ENCODE measurements at places on chromosomes 7 and 10.
A peak's percentile ranks its signal among the peaks of the same experiment; 100 is the strongest.

GRCh38 chr10:87650838-87651589, 8.7 kb upstream of the PAPSS2 start:
- DNase-seq, result no peak

DNA sequence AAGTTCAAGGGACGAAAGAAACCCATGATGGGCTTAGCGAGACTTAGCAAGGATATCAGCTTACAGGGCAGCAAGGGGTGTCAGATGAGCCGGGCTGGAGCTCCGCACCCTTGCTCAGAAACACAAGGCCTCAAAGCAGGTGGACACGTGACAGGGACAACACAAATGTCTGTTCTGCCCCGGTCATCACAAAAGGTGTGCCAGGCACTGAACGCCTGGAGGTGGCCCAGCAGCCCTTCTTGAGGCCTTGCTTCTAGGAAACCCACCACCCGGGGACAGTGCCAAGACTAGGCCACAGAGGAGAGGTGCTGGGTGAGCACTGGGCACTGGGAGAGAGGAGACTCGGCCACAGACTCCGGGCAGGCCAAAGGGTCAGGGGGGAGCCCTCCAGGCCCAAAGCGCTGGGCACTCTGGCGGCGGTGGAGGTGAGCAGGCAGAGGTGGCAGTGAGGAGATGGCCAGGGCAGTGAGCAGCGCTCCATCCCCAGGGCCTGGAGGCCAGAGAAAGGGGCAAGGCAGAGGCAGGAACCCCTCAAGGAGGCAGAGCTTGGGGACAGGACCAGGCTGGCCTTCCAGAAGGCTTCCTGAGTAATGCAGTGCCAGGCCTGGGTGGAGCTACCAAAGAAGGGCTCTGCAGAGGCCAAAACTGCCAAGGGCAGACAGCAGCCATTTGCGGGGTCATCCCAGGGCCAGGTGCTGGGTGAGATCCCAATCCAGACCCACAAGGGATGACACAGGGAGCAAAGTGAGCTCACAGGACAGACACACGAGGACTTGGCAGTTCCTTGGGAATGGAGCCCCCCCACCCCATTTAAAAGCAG, 22.7 kb downstream of the EBF3 start:
- no peak for DNase-seq

DNA sequence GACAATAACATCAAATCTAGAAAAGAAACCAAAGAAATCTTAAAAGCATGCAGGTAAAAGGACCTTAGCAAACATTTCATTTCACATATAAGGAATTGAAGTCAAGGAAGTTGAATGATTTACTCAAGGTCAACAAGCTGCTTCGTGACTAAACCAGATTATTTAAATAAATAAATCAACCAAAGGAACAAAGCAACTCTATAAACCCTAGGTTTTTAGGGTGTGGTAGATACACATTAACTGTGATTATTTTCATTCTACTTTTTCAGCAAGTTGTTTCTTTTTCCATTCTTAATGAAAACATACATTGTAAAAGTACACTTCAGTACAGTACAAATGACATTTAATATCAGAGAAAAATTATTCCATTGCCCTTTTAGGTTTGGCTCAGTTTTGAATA, 382.0 kb upstream of the STEAP1 start:
- no peak for DNase-seq

- no peak for DNase-seq
Measured at GRCh38 chr7:143375298-143376034, 5.7 kb upstream of the ZYX start.

- no peak for DNase-seq
Measured at GRCh38 chr10:34773636-34774630, 41.2 kb downstream of the PARD3 start.

DNA sequence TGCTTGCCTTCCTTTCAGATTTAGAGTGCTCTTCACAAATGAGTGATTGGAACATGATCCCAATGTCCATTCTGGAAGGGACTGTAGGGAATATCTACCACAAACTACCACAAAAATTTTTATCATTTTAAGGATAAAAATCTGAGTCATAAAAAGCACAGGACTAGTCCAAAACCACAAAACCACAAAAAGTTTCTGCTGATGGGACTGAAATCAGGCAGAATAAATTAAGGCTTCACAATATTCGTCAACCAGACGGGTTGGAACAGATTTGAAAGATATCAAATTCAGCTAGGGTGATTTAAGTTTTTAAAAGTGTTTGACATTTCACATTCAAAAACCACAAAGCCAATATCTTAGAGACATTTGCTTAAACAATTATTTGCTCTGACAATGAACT, 100.1 kb upstream of the PTN start:
- no peak for DNase-seq

DNA sequence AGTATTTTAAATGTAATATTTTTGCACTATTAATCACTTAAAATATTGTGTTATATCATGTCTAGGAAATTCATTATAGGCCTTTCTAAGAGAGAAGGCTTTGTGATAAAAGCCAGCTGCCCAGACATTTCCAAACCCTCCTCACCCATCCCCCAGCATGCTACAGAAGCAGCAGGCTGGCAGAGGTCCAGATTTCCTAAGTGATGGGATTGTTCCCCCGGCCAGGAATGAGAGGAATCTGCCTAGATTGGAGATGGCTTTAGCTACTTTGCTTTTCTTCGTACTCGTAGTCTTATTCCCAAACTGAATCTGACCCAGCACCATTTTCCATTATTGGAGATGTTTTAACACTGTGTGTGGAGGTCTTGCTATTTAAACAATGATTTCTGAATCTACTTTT, 29.4 kb downstream of the CDK14 start:
- no peak for DNase-seq

DNA sequence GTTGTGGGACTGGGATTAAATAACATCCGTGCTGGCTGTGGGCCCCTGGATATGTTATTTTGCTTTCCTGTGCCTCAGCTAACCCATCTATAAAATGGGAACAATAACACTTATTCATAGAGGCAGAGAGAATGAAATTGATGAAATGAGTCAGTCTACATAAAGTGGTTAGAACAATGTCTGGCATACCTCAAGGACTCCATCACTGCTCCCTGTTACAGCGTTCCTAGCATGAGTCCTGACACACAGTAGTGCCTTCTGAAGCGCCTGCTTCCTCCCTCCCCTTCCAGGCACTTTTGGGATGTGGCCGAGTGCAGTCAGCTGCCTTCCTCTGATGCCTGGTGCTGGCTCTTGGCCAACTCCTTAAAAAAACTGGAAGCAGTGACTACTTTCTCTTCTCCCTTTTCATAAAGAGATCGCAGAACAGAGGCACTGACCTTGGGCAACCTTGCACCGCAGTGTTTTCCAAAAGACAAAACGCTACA, 108.4 kb upstream of the ZMIZ1 start:
- no peak for DNase-seq

DNA sequence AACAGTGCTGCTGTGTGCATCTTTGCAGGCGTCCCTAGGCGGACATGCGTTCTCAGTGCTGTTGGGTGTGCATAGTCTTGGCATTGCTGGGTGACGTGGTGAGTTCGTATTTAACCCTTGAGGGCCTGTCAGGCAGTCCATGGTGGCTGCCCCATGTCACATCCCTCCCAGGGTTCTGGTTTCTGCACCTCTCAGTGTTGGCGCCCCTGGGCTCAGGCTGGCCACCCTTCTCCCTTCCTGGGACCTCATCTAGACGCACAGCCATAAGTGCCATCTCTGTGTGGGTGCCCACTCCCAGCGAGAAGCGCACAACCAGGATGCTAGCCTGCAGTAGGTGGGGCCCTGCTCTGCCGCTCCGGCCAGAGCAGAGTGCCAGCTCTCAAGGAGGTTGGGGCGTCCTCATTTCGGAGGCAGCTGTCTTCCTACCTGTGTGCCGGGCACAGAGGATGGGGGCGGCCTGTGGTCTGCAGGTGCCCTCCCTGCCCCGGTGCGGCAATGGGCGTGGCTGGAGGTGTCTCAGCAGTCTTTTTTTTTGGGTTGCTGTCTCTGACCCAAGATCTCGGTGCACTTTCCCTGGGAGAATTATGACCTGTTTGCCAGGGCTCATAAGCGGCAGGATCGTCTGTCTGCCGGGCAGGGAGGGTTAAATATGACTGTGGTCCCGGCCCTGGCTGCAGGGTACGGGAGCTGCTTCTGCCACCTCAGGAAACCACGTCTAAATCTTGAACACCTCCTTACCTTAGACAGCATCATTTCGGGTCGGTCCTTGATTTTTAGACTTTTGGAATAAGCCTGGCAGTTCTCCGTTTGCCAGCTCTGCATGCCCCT, 6.5 kb downstream of the INPP5A start:
- no peak for DNase-seq

DNA sequence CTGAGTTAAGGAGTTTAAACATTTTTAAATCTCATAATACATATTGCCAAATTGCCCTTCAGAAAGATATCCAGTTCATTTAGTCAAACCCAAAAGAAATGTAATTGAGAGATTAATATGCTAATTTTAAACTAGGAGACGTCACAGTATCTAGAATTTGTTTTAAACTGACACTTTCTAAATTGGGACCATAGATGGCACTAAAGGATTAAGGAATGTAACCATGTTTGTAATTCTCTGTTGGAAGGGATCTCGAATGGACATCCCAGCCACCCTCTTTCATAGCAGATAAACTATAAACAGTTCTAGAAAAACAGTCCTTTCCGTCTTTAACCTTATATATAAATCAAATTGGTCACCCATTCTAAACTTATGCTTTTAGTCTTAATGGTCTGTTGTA, 30.0 kb upstream of the SAMD9L start:
- no peak for DNase-seq

- DNase-seq, result no peak
Measured at GRCh38 chr10:79078367-79079053, 9.7 kb downstream of the ZMIZ1 start.

DNA sequence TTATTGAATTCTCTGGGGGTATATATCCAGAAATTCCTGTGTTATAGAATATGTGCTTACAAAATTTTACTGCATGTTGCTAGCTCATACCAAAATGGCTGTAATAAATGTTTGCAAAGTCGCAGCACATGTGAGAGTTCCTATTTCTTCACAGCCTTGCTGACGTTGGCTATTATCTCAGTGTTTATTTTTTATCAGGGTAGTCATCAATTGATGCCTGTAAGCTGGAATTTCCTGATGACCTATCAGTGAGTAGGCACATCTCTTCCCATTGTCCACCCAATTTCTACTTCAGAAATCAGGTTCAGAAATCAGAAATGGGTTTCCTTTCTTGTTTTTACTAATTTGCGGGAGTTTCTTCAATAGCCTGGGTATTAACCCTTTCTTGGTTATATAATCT, 268.1 kb upstream of the FZD8 start:
- no peak for DNase-seq

DNA sequence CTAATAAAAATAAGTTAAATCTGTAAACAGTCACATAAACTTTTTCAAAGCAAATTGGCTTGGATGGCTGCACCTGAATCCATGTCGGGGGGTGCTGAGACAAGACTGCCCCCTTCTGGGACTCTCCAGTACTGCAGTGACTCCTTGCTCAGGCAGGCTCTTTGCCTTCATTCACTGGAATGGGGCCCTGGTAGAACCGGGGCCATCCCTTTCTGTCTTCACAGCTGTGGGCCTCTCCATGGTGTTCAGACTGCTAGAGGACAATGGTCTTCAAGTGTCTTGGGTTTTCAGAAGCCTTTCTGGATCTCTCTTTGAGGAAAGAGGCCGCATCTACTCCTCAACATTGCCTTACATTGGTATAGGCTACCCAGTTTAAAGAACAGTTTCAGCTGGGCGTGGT, 16.1 kb upstream of the IMPDH1 start:
- peak; percentile 73 for DNase-seq

DNA sequence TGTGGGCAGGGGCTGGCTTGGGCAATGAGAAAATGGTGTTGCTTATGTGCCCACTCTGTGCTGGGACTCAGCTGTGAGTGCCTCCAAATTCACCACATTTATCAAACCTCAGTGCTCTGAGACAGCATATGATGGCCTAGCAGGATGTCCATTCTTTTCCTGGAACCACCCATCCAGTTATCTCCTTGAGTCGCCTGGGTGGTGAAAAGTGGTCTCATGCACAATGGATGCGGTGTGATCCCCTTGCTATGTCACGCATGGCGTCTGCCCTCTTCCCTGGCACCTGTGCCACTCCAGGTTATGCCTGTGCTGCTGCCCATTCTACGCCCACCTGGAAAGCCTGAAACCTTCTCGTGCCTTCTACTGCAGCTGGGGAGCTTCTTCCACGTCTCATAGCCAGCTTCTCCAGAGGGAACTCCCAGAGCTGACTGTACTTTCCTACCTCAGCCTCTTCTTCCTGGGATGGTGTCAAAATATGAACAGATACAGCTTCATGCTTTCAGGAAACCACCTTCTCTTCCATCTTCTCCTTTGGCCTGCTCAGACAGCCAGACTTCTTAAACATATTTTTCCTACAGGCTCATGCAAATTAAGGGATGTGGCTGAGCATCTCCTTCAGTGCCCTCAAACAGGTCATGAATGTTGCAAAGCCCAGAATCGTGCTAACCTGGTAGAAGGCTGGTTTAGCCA, 147.3 kb downstream of the PFKFB3 start:
- DNase-seq, result no peak

DNA sequence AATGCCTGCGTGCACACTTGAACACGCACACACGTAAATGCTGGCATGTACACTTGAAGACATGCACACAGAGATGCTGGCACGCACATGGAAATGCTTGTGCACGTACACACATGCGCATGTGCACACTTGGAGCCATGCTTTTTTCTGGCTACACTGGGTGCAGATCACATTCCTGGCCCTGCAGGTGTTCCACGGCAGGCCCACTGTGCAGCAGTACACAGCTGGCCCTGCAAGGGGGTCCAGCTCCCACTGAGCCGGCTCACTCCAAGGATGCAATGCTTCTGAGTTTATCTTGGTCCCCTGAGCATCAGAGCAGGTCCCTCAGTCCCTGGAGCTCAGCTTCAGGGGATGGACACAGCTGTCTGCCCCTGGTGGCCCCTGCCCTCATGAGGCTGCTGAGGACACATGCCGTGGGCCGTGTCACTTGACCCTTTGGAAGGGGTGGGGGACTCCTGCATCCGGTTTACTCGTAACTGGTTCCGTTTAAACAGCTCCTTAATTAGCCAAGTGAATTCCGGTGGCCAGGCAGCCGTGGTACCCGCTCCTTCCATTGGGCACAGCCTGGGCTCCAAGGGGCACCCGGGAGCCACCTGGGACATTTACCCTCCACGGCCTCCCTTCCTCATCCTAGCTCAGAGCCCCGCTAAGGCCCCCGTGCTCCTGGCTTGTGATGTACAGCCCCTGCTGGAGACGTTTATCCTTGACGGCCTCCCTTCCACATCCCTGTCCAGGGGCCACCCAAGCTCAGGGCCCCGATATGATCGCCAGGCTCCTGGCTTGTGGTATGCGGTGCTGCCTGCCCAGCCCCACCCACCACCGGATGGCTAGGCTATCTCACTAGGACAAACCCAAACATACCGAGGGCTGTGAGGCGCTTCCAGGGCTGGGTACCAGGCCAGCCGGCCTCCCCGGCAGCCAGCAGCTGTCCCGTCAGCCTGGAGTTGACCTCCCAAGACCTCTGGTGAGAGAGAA, 39.5 kb upstream of the DPYSL4 start:
- DNase-seq, result no peak

DNA sequence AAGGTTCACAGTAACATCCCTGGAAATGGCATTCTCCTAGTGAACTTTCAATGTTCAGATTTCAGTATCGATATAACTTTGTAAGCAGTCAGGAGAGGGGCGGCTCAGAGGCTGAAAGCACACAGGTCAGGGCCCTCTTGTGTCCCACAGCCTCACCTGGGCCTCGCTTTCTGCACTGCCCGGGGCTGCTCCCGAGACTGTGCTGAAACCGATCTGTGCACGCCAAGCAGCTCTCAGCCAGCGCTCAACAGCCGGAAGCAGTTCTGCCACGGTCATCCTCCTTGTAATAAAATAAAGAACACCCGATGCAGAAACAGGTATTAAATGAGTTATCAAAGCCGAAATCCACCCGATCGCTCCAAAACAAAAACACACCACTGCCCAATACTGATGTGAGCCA, 106.0 kb downstream of the DIP2C start:
- DNase-seq, result no peak
